ENCODE measurements at places on chromosomes 1 and 21.

GRCh38 chr1:84603941-84604830 lies 29.9 kb upstream of the CTBS start:
- no peak for DNase-seq

GRCh38 chr1:45510972-45511527 lies 10.6 kb downstream of the PRDX1 start:
- DNase-seq, result no peak

- no peak for DNase-seq
Observed at GRCh38 chr1:108893141-108893530, 16.4 kb downstream of the GPSM2 start.

DNA sequence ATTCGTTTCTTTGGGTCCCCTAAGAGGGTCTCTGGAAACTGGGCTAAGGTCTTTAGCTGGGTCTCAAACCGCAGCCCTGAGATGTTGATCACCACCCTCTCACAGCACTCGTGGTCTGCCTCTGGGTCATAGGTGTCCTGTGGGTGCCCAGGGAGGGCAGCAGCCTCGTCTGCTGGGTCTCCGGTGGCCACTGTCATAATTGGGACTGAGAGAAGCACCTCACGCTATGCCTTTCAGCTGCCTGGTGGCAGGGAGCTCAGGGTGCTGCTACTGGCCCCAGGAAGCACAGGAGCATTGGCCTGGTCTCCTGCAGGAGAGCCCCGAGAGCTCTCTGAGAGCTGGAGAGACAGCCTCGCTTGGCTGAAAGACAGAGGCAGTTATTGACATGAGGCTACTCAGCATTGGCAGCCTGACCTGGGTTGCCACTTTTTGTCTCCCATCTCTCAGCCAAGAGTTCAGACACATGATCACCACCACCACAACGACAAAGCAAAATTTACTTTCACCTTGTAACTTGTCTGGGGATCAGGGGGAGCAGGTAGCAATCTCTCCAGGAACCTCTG lies 1.5 kb downstream of the KCNA2 start:
- DNase-seq, result no peak

DNA sequence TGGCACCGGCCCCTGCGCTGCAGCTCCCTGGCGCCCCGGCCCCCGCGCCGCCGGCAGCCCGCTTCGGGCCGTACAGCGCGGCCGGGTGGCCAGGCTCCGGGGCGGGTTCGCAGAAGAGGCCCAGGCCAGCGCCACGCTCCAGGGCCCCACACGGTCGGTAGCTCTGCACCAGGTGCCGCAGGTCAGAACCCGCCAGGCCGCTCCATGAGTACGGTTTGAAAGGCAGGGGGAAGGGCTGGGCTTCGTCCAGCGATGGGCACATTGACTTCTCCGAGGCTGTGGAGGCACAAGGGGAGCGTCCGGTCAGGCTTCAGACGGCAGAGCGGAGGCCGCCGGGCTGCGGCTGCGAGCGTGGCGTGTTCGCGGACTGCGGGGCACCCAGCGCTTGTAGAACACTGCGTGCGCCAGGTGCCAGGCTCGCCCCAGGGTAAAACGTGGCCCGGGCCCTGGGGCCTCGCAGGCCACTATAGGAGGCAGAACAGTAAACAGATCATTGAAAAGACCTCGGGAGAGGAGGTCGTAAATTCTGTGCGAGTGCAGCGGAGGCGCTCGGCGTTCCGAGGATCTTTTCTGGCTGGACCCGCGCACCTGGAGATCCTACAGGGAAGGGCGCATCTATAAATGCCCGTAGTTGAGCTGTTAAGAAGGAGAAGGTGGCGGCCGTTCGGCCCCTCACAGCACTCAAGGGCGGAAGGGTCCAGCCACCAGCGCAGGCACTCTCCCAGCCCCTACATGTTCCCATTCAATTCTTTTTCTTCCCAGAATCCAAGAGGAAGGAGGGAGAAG lies 5.7 kb downstream of the GFI1 start:
- no peak for DNase-seq

DNA sequence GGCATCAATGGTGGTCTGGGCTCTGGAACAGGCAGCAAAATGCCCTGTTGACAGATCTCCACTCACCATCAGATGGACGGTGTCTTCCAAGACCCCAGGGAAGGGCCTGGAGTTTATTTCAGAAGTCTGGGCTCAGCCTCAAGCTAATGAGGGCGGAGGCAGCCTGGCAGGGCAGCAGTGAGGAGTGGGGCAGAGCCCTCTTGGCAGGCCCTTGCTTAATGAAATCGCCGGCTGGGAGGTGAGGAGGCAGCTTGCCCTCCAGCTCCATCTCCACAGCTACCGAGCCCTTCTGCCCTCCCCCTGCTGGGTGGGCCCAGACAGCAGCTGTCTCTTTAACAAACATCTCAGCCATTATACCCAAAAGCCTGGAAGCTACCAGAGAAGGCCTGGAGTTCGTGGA lies 22.0 kb upstream of the GRIK3 start:
- no peak for DNase-seq

- DNase-seq, result no peak
Observed at GRCh38 chr1:197799271-197799670, 24.0 kb upstream of the DENND1B start.

GRCh38 chr1:15691434-15692032 lies 7.4 kb downstream of the PLEKHM2 start:
- no peak for DNase-seq

GRCh38 chr1:12159816-12160215 lies 7.0 kb upstream of the TNFRSF1B start:
- DNase-seq, result no peak

DNA sequence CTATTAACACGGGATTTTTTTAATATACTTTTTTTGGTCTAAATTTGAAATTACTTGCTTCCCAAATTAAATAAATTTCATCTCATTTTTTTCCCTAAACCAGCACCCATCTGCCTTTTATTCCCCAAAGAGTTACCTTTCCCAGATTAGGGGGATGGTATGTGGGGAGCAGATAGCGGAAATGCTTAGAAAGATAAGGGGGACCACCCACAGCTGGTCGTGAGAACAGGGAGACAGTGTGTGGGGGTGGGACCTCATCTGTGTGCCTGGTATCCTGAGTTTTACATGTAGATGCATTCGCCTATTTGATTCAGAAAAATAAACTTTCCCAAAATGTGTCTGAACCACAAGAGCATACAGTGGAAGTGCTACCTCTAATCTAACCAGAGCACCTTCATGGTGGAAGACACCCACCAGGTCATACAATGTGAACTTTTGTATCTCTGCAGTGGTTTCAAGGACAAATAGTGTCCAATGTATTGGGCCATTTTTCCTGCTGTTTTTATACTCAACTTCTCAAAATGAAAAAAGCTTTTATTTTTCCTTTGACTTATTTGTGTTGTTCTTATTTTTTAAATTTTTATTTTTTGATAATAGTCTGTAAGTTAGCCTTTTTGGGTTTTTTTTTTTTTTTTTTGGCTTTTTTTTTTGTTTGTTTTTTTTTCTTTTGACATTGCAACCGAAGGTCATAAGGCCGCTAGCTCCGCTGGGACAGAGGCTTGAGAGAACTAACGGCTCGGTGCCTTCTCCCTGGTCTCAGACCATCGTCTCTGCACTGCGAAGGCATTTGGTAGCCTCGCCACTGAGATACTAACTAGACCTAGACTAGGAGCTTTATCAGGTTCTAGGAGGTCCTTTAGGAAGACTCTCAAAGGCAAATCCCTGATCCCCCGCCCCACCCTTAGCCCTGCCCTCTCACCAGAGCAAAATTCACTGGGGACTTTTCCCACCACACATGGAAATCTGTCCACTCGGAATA lies 263.2 kb downstream of the TM2D1 start:
- no peak for DNase-seq

DNA sequence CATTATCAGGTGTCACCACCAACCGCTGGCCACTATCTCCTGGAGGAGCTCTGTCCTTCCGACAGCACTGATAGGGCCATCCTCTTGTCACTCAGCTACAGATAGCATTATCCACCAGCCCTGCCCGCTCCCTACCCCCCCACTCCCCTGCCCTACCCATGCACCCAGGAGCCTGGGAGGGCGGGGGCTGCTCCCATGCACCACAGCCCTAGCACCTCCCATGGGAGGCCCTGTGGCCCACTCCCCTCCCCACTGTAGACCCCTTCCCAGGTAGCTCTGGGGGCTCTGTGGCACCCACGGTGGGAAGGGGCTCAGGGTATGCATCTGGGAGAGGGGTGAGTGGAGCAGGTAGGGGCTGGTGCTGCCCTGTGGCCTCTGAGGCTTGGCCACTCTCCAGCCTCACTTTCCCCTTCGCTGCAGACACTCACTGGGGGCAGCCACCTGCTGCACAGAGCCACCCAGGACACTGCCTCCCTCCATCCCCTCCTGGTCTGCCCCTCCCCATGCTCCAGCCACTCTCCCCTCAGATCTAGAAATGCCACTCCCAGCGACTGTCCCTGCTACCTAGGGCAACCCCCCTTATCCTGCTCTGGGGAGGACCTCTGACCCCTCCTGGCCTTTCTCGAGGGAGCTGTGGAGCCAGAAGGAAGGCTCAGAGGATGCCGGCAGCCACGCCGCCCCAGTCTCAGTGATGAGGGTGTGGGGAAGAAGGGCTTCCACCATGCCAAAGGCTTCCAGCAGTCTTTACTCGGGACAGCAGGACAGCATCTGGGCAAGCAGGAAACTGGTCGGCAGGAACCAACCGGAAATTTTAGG lies 58.5 kb downstream of the WNT9A start:
- DNase-seq, result no peak

DNA sequence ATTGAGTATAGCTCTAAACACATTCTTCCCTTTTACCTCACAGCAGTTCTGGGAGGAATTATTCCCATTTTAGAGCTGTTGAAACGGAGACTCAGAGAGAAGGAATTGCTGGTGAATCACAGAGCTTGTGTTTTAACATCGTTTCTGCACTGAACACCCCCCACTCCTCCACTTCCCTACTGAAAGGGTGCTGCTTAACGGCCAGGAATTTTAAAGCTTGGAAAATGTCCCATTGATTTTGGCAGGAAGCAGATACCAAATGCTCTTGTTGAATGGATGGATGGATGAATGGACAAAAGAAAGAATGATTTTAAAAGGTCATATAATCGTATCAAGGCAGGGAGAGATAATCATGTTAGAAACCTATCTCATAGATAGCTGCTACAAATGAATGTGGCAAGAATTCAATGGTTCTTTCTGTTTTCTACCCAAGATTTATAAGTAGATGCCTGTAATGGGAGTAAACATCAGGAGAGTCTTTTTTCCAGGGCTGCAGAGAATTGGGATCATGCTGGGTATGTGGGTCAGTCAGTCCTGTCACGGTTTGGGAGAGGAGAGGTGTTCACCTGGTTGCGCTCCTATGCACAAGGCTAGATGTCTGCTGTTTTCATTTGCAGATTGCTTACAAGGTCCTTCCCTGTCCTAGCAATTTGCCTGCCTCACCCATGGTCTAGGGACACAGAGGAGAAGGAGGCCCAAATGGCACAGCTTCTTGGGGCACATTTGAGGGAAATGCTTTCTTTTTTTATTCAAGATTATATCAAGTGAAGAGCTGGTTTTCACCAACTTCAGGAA lies 19.0 kb downstream of the FAM163A start:
- no peak for DNase-seq

DNA sequence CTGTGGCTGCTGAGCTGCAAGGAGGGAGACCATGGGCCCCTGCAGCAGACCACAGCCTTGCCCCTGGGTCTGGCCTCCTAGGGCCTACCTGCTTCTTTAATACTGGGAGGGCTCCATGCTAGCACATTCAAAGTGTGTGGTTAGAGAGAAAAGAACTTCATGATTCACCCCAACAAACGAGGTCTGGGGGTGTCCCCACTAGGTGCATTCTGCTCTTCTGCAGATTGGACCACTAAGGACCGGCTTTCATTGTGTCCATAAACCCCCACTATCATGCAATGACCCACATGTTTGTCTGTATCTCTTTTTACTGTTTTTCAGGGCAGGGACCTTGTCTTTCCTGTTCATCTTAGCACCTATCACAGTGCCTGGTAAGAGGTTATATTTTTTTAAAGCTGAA lies 185.4 kb downstream of the OMA1 start:
- DNase-seq, result no peak

DNA sequence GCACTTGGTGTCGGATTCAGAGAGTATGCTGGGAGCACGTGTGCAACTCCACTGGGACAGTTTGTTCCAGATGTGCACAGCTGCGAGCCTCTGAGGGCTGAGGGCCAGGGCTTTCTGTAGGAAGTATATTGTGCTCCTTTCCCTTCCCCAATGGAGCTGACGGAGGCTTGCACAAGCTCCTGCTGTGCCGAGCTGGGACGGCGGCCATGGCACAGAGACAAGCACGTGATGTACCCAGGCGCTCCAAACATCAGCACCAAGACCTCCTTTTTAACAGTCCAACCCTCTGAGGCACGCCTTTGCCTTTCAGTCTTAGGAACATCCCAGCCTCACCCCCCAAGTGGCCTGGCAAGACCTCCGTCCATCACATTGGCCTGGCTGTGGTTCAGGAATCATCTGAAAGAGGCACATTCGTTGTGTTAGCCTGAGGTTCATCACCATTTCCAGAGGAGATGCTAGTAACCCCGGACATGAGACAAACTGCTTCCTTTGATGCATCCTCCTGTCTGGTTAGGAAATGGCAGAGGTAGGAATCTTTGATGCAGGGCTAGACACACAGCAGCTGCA lies 339.2 kb upstream of the KAZN start:
- no peak for DNase-seq

DNA sequence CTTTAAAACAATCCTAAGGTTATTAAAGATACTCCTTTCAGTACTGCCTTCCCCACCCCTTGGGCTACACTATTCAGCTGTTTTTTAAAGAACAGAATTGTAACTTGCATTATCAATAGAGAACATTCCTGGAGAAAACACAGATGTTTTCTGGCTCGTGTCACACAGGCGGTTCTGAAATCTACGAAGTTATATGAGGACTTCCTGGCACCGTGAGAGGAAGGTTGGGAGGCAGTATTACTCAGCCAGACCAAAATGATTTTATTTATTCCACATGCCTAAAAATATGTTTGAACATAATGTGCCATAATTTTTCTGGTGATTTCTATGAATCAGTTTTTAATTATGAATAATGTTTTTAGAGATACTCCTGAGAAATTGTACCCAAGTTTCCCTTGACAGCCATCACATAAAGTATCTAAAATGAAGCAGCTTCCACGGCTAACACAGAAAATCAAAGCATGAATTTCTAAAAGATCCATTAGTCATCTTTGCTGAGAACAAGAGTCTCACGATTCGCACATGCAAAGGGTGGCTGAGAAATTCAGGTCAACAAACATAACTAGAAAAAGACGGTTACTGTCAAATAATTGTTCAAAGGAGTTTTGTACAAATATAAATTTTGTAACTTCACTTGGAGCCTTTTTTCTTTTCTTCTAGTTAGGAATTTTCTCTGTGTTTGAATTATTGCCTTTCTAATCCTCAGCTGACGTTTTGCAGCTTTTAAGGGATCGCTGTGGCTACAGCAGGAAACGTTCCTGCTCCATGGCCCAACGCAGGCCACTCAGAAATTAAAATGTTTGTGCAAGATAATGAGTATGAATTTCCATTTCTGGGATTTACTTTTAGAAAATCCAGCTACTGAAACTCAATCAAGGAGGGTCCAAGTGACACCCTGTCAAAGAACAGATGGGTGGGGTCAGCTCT lies 8.0 kb upstream of the SIM2 start:
- no peak for DNase-seq

DNA sequence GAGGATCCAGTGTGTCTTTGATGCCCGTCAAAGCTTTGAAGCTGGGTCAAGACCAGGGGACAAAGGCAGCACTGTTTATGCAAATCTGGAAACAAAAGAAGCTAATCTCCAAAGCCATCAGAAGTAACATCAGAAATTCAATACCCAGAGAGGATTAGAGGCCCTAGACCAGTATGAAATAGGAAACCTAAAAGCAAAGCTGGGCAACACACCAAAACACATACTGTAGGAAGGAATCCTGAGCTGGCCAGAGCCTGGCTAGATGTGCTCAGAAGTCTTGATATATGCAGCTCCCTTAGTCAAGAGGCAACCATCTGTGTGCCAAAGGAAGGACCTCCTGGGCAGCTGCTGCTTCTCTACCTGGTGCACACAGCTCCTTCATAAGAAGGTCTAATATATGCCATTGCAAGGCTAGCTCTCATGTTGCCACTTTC lies 12.3 kb downstream of the COLGALT2 start:
- no peak for DNase-seq
